ENCODE measurements at places on chromosomes 12 and 14.
A peak's percentile ranks its signal among the peaks of the same experiment; 100 is the strongest.

DNA sequence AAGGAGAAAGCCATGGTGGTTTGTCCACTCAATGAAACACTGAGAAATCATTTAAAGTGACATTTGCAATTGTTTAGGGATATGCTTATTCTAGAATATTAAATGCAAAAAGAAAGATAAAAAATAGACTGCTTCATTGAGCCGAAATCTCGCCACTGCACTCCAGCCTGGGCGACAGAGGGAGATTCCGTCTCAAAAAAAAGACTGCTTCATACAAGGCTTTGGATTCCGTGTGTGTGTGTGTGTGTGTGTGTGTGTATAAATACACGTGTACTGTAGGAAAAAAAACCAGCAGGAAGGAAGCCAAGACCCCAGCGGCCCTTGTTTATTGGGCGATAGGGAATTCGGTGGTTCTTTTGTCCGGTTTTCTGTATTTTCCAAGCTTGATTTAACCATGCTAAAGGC is 3.2 kb upstream of the ZNF839 start:
- no peak for DNase-seq

DNA sequence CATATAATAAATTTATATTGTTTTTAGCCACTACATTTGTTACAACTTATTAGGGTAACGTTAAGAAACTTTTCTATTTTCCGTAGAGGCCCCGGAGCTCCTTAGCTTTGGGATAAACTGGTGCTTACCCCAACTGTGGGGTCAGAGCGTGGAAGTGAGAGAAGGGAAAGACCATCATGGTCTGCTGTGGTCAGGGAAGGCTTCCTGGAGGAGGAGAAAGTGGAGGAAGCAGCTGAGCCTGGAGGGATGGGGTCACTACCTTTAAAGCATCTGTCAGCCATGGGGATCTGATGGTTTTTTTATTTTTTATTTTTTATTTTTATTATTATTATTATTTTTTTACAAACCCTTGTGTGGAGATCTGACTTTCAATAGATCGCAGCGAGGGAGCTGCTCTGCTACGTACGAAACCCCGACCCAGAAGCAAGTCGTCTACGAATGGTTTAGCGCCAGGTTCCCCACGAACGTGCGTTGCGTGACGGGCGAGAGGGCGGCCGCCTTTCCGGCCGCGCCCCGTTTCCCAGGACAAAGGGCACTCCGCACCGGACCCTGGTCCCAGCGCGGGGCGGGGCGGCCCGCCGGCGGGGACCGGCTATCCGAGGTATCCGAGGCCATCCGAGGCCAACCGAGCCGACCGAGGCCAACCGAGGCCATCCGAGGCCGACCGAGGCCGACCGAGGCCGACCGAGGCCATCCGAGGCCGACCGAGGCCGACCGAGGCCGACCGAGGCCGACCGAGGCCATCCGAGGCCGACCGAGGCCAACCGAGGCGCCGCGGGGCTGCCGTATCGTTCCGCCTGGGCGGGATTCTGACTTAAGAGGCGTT is 1101.2 kb upstream of the TMEM132C start:
- peak; percentile 44 for DNase-seq

DNA sequence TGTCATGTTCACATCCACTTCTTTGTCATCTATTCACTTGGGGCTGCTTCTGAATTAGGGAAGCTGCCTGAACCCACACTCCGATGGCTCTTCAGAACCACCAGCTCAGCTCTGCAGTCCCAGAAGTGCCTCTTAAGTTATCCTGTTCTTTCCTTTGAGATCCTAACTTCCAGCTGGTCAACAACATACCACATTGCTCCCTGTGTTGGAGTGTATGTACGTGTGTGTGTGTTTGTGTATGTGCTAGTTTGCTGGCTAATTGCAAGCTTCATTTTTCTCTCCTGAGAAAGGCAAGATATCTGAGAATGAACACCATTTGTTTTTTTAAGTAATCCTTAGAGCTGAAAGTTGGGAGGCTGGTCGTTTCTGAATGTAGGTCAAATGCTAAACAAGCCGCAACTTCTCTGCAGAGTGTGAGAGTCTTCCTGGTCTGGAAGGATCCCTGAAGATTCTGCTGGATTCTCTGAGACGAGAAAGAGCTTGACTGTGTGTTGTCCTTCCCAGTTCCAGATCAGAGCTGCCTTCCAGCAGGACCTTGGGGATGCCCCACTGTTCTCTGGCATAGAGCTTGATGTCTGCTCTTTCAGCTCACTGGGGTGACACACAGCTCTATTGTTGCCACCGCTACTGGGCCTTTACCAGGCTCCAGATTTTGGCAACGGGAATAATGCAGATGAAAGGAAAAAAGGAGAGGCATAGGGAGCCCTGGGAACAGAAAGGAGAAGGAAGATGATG is 839 bp downstream of the GSG1 start:
- no peak for DNase-seq

DNA sequence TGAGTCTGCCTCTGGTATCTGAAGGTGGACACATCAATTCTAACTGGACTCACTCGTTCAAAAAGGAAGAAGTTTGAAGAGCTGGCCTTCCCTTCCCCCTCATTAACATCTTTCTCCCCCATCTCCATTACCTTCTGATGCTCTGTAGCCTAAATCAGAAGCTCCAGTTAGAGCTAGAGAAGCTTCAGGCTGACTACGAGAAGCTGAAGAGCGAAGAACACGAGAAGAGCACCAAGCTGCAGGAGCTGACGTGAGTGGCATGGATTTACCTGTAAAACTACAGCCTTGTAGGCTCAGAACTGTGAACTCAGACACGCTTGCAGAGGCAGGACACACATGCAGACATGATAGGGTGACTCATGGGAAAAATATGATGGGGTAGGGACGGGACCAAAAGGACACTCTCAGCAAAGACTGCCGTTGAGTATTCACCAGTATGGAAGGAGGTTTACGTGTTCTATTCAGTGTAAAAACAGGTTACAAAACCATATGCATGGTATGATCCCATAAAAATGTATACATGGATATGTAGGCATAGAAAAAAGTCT is 14.3 kb upstream of the PIP4K2C start:
- DNase-seq, result no peak

- no peak for DNase-seq
Measured at GRCh38 chr12:119230807-119231206, 52.1 kb downstream of the HSPB8 start.

- DNase-seq, result peak; percentile 58
Measured at GRCh38 chr14:34300882-34301734, 160.9 kb downstream of the SPTSSA start.

DNA sequence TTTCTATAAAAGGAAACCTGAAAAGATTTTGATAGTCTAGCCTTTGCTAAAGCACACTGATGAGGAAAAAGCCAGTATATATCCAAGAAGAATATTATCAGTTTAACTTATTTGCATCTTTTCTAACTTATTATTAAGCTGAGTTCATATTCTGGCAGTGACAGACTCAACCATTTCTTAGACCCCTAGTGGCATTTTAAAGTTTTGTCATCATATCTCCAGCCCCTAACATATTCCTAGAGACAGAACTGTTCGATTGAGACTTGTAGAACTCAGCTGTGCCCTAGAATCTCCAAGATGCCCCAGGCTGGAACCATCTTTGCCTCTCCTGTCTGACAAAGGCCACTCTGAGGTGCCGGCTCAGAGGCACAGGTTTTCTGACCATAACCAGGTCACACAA is 365.6 kb downstream of the NELL2 start:
- DNase-seq, result no peak

DNA sequence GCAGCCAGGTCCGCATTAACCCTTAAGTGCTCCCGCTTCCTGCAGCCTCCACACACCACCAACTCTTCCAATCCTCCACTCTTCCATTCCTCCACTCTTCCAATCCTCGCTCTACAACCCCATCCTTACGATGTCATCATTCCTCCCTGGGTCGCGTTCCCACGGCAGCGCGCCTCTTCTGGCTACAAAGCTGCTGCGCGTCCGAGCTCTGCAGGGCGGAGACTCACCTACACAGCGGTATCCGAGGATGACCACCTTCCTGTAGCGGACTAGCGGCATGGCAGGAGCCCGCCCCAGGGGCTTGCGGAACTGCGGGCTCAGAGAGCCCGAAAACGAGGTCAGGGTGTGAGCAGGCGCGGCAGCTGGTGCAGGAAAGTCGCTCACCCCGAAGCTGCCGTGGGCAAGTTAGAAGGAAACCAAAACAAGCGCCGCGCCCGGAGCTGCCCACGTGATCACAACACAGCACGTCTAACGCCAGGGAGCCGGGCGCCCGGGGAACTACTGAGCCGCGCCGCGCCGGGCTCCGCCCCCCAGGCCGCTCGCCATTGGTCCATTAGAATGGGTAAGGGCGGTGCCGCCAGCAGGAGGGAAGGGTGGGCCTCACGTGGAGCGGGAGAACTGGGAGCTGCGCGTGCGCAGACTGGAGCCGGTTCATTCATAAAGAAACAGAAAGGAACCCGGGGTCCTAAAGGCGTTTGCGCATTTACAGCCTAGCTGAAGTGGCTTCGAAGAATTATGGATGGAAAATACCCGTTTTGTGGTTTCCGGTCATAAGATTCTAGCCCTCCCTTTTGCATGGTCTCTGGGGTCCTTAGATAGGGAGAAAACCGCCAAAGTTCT is at the start of gene RHEBL1:
Gene RHEBL1, minus strand, starts transcription at position 473 of the 840 bp plus-strand sequence. Its CDS starts 194 bp downstream, at position 279.
- DNase-seq, result peak; percentile 97

- DNase-seq, result no peak
Measured at GRCh38 chr12:25723921-25724491, 170.9 kb upstream of the LMNTD1 start.

DNA sequence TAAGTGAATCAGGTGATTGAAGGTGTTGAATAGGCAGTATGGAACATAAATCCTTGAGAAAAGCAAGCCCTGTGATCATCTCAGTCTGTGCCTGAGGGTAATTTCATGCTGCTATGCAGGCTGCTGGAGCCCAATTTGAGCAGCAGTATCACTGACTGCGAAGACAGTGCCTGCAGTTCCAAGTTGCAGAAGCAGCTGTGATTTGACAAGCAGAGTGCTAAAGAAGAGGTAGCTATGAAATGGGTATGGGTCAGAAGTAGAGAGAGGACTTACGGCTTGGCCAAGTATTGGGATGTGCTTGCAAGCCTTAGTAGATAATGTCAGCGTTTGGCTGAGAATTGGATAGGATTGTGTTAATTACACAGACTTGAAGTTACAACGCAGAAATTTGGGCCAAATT is 22.5 kb downstream of the PIK3C2G start:
- DNase-seq, result no peak

DNA sequence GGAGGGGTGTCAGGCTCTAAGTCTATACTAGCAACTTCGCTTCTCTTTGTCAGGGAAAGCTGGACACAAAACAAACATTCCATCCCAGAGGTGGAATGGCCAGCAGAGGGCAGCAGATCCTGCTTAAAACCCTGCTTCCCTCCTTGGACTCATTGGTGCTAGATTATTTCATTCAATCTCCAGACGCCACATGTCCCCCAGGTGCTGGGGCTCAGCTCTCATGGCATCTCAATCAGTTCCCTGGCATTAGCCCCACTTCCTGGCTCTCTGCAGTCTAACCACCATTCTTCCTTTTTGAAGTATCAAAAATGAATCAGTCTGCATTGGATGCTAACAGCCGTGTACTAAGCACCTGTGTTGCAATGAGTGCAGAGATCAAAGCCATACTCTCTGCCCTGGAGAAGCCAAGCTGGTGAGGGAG is 8.1 kb upstream of the PPP1R1A start:
- DNase-seq, result no peak

GRCh38 chr14:58026967-58027366 is 125.0 kb downstream of the ARMH4 start:
- DNase-seq, result no peak

DNA sequence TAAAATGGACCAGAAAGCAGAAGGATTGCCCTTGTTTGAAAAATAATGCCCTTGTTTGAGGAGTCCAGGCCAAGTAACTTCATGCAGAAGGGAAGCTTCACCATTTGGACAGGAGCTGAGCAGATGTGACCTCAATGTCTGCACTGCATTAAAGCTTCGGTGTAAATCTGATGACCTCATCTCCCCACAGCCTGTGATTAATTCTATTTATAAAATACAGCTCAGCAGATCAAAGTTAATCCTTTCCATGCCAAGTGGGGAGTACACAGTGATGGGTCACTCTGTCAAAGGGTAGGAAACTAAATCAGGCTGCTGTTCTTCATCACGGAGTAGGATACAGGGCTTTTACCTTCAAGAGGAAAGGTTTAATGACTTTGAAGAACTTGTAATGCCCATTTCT is 533.7 kb downstream of the RPS29 start:
- no peak for DNase-seq

GRCh38 chr12:87883806-87884205 is 145.4 kb downstream of the C12orf50 start:
- no peak for DNase-seq

- DNase-seq, result no peak
Measured at GRCh38 chr12:107735763-107736162, 25.2 kb downstream of the PRDM4 start.

Measured in NCI-H2107 (cell line).